ENCODE measurements at places on chromosomes 1 and 21.

DNA sequence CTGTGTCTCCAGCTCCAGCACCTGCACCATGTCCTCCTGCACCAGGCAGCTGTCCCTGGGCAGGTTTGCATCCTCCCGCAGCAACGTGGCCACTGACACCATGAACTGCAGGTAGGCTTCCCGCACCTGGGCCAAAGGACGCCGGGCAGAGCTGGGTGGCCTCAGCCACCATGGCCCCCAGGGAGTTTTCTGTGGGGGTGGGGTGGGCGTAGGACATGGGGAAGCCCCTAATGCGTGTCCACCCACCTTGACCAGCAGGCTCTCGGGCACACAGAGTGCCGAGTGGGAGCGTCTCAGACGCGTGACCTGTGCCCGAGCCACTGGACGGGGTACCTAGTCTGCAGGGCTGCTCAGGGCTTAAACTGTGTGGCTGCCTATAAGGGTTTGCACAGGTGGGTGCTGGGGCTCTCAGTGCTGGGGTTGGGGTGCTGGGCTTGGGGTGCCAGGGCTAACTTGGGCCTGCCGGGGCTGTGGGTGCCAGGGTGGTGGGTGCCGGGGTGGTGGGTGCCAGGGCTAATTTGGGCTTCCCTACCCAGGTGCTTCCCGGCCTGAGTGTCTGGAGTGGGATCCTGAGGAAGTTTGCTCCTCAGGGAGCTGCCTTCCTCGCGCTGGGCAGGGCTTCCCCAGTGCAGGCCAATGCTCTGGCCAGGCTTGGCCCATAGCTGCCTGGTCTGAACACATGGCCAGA, 17.7 kb downstream of the PRXL2B start:
- no peak for DNase-seq

- DNase-seq = no peak
Observed at GRCh38 chr1:220828179-220828490, 41.4 kb downstream of the MTARC1 start.

DNA sequence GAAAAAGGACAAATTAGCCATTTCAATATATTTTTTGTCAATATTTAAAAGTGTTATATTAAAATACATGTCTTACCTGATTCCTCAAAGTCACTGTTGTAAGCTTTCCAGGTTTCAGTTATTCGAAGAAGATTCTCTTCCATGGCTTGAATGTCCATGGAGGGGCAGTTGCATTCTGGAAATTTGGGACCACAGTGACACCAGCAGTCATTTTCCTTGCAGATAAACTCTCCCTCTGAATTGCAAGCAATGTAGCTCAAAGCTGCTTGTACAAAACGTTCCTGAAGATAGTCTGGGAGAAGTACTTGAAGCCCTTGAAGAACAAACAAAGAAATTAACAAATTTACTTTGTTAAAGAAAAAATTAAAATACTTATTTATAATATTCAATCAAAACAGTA, 251.7 kb downstream of the BRINP3 start:
- DNase-seq = no peak

GRCh38 chr1:178101266-178101630, 7.3 kb downstream of the RASAL2 start:
- DNase-seq = no peak

DNA sequence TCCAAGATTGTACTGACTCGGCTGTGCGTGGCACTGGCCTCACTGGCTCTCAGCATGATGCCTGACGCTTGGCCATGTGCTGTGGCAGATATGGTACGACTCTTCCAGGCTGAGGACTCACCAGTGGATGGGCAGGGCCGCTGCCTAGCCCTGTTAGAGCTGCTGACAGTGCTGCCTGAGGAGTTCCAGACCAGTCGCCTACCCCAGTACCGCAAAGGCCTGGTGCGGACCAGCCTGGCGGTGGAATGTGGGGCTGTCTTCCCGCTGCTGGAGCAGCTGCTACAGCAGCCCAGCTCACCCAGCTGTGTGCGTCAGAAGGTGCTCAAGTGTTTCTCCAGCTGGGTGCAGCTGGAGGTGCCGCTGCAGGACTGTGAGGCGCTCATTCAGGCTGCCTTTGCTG, 2.9 kb downstream of the IPO13 start:
- no peak for DNase-seq

DNA sequence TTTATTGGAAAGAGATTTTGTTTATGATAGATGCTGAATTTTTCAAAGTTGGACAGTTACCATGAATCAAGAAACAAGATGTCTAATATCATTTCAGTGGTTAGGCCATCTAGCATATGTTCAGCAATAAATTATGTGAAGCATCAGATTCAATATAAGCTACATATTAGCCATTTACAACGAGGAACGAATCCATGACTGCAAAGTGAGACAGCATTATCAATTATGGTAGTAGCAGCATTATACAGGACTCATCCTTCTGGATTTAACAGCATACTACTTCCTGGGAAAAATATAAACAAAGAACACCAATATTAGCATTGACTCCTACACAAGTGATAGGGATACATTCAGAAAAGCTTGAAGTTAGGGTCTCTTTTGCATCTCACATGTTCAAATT, 59.1 kb downstream of the LRRC53 start:
- no peak for DNase-seq

DNA sequence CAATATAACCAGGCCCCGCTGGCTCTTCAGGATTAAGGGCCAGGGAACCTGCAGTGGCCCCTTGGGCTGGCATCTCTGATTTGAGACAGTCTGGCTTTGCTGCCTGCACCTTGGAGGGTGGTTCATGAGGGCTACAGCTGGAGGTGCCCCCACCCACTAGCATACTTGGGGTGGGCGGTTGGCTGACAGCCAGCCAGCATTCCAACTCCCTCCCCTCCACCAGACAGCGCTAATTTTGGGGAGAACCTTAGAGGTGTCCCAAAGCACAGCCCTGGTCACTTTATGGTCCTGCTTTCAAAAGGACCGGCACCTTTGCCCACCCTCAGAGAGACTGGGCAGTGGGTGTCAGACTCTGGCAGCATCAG, 180.7 kb upstream of the VAMP3 start:
- no peak for DNase-seq

- no peak for DNase-seq
Observed at GRCh38 chr1:230869500-230869899, 1.2 kb upstream of the C1orf198 start.
